ENCODE measurements at places on chromosomes 1 and 21.

- no peak for DNase-seq
Measured at GRCh38 chr1:22163564-22163963, 20.7 kb upstream of the WNT4 start.

DNA sequence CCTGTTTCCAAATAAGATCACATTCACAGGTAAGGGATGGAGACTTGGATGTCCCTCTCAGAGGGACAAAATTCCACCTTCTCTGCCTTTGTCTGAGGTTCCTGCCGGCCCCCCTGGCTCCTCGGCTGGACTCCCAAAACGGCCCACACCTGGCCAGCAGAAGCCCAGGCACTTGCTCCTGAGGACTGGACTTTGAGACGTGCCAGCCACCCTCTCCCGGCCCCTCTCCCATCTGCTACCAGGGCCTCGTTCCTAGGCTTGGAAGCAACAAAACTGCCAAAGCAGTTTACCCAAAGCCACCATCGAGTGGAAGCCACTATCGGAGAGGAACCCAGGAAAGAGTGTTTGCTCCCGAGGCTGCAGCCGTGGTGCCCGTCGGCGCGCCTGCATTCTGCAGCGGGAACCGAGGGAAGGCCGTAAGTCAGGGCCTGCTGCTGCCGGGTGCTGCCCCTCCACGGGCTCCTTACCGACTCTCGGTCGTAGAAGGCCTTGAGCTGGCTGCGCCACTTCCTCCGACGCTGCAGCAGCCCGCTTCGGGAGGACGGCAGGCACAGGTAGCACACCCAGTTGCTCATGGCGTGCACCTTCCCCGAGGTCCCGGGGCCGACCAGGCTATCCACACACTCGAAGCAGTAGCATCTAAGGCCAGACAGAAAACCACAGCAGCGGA is 3.5 kb downstream of the DNMT3L start:
- no peak for DNase-seq

DNA sequence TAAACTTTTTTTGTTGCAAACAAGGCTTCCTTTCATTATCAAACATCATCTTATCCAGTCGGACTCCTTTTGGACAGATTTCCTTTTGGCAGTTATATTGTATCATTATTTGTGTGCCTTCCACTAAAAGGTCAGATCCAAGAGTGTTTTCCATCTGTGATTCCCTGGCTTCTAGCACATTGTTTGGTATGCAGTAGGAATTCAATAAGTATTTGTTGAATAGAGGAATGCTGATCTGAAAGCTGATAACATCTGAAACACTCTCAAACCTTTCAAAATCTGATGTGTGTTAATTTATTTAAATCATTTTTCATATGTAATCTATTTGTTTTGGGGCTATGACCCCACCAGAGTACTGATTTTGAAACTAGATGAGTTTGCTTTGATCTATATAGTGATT is 39.0 kb downstream of the NDC1 start:
- no peak for DNase-seq

- DNase-seq: no peak
Measured at GRCh38 chr21:39518847-39519210, 67.1 kb downstream of the SH3BGR start.

DNA sequence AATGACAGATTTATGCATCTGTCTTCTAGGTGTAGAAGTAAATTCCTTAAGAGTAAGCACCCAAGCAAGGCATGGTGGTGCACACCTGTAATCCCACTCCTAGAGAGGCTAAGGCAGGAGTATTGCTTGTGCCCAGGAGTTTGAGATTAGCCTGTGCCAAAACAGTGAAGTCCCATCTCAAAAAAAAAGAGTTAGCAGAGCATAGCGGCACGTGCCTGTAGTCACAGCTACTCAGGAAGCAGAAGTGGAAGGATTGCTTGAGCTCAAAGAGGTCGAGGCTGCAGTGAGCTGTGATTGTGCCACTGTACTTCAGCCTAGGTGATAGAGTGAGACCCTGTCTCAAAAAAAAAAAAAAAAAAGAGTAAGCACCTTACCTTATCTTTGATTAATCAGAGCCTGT is 15.1 kb upstream of the TIPRL start:
- no peak for DNase-seq

- DNase-seq: no peak
Measured at GRCh38 chr1:53588053-53588779, 129.0 kb downstream of the DMRTB1 start.

- no peak for DNase-seq
Measured at GRCh38 chr1:9476790-9477463, 62.3 kb upstream of the SLC25A33 start.

DNA sequence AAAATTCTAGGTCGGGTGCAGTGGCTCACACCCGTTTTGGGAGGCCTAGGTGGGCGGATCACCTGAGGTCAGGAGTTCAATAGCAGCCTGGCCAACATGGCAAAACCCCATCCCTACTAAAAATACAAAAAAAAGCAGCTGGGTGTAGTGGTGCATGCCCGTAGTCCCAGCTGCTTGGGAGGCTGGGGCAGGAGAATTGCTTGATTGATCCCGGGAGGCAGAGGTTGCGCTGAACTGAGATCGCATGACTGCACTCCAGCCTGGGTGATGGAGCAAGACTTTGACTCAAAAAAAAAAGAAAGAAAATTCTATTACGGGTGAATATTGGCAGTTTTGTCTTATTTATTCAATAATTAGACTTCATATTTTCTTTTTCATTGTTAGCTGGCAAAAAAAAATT is 62.1 kb downstream of the SNX7 start:
- DNase-seq: no peak

GRCh38 chr21:35225573-35225972 is 176.5 kb upstream of the RUNX1 start:
- no peak for DNase-seq

GRCh38 chr1:210800301-210800700 is 333.6 kb downstream of the KCNH1 start:
- DNase-seq: no peak

- no peak for DNase-seq
Measured at GRCh38 chr1:40050863-40051262, 10.3 kb downstream of the CAP1 start.

Measured in stimulated activated CD4-positive, alpha-beta T cell treated with anti-CD3 and anti-CD28 coated beads, TNF-alpha, amount 100 ng/mL, for 1 hour (primary cell).